Mucosa of gallbladder (tissue), 1 donor: ENCODE measurements at places on chromosomes 12 and 14. TPM values are rescaled to one million over a fixed set of nuclear protein-coding genes. Genes with fewer than 3 reads are reported as not detected.

DNA sequence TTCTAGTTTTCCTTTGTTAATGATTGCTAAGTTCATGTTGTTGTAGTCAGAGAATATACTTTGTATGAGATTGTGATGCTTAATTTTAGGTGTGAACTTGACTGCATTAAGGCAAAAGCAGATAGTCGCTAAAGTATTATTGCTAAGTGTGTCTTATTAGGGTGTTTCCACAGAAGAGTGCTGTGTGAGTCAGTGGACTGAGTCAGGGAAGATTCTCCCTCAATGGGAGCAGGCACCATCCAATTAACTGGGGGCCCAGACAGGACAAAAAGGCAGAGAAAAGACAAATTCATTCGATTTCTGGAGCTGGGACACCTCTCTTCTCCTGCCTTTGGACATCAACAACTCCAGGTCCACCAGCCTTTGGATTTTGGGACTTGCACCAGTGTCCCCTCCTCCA, 48.5 kb downstream of the BAZ1A start:
- no peak for DNase-seq

DNA sequence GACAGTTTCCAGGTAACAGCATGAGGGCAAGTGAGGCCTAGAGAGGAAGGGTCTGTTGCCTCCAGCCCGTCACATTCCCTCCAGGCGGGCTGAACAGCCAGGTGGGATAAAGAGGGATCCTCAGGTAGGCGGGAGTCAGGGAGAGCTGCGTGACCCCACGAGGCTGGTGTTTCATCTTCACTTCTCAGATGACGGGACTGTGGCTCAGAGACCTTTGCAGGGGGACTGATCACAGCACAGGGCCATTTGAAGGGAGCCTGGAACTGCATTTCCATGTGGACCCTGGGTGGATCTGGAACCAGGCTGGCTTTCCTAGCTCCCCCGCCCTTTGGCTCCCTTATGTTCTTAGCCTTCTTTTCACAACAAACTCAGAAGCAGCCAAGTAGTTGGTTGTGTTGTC, 37.4 kb downstream of the SH2B3 start:
- no peak for DNase-seq

- DNase-seq, result no peak
Measured at GRCh38 chr14:24130717-24131548, 474 bp downstream of the FITM1 start.

PLEKHH1 gene
- total RNA-seq, result 35.6 TPM

CCDC175 gene
- 0.58 TPM for total RNA-seq

TSHR gene
- total RNA-seq, result not detected

P2RX4 gene
- 66.6 TPM for total RNA-seq

IL26 gene
- total RNA-seq, result not detected
